Fibroblast of skin of right biceps (primary cell): ENCODE measurements at places on chromosomes 1 and 21.

DNA sequence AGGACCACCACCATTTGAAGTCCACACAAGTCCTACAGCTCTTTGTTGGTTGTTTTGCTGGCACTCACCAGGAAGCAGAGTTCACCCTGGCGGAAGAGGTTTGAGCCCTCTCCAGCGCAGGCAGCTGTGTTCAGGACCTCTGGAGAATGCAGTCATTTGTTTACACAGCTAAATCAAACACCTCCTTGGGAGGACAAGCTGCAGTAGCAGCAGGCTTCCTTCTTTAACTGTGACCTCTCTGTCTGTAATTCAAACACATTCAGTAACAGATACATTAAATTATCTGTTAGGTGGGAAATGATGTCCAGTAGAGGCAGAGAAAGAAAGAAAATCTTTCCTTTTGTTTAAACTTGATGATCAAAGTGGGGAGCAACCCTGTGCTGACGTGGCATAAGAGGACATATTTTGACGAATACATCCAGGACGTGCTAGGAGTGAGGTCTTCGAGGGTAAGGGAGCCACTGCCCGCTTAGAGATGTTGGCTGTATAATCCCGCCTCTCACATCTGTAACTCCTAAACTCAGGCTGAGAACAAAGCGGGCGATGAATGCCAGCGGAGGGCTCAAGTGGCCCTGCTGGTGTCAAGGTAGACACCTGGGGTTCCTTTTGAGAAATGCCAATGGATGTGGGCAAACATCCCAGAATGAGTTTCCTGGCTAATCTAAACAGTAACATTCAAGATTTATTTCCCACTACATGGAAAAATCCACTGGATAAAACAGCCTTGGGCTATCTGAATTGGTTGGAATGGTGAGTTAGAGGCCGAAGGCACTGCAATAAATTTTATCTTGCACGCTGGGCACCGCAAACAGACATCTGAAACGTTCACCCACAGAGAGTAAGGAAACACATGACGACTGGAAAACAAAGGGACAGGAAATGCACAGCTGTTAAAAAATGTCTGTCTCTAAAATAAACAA, 51.7 kb downstream of the ABCA4 start:
- DNase-seq = no peak

- no peak for DNase-seq
Observed at GRCh38 chr1:167909691-167910180, 4.2 kb downstream of the ADCY10 start.

- DNase-seq = no peak
Observed at GRCh38 chr1:71428029-71428428, 347.2 kb upstream of the ZRANB2 start.

GRCh38 chr1:232625319-232625868, 4.5 kb downstream of the SIPA1L2 start:
- no peak for DNase-seq
